Effector CD8-positive, alpha-beta T cell (primary cell): ENCODE measurements at places on chromosomes 1 and 21.
A peak's percentile ranks its signal among the peaks of the same experiment; 100 is the strongest.

- no peak for DNase-seq
Measured at GRCh38 chr1:219427989-219428388, 184.9 kb downstream of the ZC3H11B start.

GRCh38 chr1:230494514-230494913, 68.4 kb upstream of the PGBD5 start:
- no peak for DNase-seq

DNA sequence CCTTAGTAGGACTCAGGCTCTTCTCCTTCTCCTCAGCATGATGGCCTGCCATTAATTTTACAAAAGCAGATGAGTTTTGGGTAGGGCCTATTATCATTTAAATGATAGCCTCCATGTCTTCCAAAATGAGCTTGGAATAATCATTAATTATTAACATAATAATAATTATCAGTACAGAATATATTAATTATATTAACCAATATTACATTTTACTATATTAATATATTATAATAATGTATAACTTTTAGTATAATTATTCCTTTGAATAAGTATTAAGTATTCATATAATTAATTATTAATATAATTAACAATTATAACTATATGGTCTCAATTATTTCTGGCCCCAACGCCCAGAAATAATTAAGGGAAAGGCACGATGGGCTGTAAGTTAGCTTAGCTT, 318.6 kb upstream of the ADGRL4 start:
- DNase-seq, result no peak

GRCh38 chr1:156480411-156481192, 20.0 kb downstream of the MEF2D start:
- DNase-seq, result peak; percentile 71

DNA sequence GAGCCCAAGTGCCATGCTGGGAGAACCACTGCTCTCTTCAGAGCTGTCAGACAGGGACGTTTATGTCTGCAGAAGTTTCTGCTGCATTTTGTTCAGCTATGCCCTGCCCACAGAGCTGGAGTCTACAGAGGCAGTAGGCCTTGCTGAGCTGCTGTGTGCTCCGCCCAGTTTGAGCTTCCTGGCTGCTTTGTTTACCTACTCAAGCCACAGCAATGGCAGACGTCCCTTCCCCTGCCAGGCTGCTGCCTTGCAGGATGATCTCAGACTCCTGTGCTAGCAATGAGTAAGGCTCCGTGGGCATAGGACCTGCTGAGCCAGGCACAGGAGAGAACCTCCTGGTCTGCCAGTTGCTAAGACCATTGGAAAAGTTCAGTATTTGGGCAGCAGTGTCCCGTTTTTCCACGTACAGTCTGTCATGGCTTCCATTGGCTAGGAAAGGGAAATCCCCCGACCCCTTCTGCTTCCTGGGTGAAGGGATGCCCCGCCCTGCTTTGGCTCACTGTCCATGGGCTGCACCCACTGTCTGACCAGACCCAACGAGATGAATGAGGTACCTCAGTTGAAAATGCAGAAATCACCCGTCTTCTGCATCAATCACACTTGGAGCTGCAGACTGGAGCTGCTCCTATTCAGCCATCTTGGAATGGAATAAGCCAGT, 31.9 kb downstream of the CYP4B1 start:
- DNase-seq, result no peak

- no peak for DNase-seq
Measured at GRCh38 chr1:27606708-27607238, 2.8 kb upstream of the AHDC1 start.

DNA sequence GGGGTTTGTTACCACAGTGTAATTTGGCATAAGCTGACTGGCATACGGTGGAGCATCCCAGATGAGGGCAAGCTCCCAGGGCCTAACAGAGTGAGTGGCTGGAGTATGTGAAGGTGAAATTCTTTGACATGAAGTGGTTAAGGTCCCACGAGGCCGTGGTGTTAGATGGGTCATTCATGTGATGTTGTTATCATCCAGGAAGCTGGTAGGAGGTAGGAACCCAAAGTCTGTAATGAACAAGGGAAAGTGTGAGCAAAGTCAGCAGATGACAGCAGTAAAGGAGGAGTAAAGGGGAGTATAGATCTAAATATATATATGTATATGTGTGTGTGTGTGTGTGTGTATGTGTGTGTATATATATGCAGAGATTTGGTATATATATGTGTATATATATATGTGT, 47.6 kb downstream of the MDM4 start:
- no peak for DNase-seq

GRCh38 chr1:109181085-109181806, 32.5 kb upstream of the SARS1 start:
- DNase-seq, result no peak

- DNase-seq, result no peak
Measured at GRCh38 chr1:212649020-212649419, 40.5 kb downstream of the ATF3 start.

- no peak for DNase-seq
Measured at GRCh38 chr21:15061747-15062605, 2.8 kb downstream of the NRIP1 start.

- no peak for DNase-seq
Measured at GRCh38 chr1:101781201-101781831, 215.4 kb downstream of the OLFM3 start.

- no peak for DNase-seq
Measured at GRCh38 chr1:50420689-50421365, 2.4 kb downstream of the DMRTA2 start.

DNA sequence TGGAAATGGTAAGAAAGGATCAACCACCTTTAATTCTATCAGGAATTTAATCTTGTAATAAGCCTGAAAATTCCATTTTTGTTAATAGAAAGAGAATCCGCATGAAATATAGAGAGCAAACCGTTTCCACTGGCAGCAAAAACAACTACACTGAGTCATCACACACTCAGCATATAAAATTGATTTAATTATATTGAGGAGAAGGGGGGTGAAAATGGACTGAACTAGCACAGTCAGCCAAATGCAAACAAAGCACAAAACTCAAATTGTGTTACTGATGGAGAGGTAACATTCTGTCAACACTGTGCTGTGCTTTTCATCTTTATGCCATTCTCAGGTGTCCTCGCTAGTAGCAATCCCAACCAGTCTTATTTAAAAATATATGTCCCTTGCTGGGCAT, 1583.9 kb downstream of the MRPL39 start:
- no peak for DNase-seq

DNA sequence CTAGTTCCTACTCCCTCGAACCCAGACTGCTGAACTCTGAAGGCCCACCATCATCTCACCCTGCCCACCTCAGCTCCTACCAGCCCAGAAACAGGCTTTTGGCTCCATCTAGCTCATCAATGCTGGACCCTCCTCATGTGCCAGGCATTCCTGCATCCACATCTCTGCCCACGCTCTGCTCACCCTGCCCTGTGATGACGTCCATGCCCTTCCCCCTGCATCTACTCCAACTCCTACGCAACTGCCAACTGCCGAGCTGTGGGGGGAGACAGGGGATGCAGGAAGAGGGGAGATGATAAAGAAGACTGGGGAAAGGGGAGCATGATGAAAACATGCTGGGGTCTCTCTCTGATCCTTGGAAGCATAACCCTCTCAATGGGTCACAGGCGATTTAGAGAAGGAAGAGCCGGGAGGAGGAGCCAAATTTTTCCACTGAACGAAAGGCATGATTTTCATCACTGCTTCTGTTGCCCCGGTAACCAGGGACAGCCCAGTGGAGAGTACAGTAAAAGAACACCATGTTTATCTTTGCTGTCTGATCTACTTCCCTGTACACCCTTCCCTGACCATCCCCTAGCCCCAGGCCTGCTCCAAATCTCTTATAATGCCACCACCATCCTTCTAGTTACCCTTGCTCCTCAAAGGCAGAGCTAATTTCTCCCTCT, 44.3 kb downstream of the CD34 start:
- no peak for DNase-seq

DNA sequence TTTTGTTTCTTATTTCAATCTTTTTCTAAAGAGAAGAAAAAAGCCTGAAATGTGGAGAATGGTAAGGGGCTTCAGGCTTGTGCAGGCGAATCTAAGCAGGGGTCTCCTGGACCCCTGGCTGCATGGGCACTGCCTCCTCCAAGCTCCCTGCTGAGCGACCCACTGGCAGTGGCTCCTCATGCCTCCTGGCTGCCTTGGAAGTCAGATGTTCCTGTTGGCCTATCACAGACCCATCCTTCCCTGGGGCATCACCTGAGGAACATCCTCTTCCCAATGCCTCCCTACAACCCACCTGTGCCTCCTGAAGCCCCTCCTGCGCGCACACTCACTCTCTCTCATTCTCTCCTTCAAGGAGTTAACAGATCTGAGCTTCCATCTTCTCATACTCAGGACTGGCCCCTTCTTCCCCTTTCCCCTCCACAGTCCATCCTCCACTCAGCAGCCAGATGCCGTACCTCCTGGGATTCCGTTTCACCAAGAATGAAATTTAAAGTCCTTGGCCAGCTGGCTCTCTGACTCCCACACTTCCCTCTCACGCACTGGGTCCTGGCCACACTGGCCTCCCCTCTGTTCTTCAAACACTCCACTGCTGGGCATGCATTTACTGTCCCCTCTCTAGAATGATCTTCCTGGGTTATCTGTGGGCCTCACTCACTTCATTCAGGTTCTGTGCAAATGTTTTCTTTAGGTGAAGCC, 41.7 kb downstream of the AZIN2 start:
- no peak for DNase-seq

GRCh38 chr1:153190373-153190772, 12.9 kb upstream of the LELP1 start:
- no peak for DNase-seq

DNA sequence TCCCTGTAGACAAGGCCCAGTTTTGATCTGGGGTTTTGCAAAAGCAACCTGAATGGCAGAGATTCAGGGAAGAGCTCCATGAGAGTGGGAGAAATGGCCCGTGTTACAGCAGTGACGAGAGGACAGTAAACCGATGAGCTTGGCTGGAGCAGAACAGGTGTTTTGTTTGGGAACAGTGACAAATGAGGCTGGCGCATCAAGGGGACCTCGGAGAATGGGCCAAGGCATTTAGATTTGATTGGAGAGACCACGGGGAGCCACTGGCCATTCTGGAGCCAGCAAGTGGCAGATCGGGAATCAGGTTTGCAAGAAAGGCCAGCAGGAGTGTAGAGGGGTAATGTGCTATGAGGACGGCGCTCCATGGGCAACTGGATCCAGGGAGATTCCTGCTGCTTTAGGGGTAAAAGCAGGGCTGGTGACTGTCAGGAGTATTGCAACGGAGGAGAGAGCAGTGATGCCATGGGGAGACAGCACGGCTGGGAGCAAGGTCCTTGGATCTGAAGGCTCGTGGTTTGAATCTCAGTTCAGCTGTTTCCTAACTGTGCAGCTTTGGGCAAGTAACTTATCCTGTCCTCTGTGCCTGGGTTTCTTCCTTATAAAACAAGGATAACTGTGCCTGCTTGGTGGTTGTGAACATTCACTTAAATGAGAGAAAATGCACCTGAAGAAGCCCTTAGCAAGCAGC, 9.9 kb upstream of the KLHDC7A start:
- no peak for DNase-seq

GRCh38 chr21:29296446-29296845, 2.3 kb upstream of the BACH1 start:
- DNase-seq, result no peak

DNA sequence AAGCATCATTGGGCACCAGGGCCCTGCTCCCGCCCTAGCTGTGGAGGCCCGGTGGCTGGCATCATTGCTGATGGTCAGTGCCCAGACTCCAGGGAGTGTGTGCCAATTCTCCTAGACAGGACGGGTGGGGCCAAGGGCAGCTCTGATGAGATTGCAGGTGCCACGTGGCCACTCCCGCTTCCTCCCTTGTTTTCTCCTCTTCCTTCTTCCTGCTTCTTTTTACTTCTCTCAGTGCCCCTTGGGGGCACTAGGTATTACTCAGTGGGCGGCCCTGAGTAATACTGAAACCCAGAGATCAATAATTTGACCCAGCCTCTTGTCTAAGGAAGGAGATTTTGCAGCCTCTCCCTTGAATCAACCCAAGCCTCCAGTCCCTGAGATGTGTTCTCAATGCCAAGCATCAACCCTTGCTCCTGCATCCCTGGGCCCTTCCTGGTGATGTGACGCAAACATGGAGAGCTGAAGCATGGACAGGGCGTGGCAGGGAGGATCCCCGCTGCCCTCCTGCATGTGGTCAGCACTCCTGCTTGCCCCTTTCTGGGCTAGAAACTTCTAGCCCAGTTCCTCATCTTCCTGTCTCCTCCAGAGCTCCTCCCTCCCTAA, 32.4 kb downstream of the CDK18 start:
- no peak for DNase-seq

GRCh38 chr1:42392967-42393848, 12.6 kb downstream of the RIMKLA start:
- no peak for DNase-seq

GRCh38 chr1:239058190-239058589, 328.2 kb upstream of the CHRM3 start:
- no peak for DNase-seq

DNA sequence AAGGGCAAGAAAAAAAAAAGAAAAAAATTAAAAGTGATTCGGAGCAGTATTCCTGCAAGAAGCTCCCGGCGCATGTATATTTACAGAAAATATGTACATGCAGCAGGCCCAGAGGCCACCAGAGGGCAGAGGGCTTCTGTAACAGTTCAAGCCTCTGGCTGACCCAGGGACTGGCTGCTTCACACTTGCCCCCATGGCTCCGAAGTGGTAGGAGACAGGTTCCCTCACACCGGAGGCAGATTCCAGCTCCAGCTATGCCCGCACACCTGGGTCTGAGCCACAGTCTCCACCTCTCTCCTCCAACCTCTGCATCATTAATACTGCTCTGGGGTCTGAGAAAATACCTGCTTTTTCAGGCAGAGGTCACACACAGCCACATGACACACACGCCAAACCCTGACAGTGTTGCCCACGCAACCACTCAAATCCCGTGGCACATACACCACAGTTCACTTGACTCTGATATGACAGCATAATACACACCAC, 2.2 kb upstream of the ARHGAP30 start:
- peak; percentile 25 for DNase-seq

DNA sequence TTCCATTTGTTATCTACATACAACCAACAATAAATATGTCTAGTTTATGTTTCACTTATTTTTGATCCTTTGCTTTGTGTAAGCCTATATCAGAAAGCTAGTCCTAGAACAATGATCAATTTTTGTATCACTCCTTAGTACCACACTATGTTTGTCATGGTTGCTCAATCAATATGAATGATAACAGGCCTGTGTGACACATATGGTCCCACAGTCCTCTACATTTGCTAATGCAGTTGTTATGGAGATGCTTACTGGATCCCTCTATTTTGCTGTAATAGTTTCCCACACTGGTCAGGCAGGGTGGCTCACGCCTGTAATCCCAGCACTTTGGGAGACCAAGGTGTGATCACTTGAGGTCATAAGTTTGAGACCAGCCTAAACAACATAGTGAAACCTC, 59.1 kb downstream of the ERO1B start:
- no peak for DNase-seq
